ENCODE measurements at places on chromosomes 7 and 10.

GRCh38 chr10:121422096-121422495, 176.1 kb downstream of the FGFR2 start:
- DNase-seq: no peak

- no peak for DNase-seq
Observed at GRCh38 chr10:73859428-73859783, 14.9 kb downstream of the CAMK2G start.

DNA sequence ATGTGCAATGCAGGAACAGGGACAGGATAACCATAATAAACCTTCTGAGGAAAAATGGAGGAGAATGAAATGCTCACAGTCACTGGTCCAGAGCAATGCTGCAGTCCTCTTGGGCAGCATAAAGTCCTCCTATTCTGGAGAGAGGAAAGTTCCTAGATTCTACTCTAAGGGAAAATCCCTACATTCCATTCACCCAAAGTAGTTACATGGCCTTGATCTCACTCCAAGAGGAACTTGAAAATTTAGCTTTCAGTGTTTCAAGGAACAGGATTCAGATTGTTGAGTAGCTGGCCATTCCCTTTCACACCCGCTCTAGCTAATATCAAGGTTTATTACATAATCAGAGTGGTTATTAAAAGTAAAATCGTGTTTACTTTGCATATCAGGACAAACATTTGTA, 168.3 kb downstream of the CHRM2 start:
- DNase-seq: no peak

GRCh38 chr7:40097728-40098127, 36.7 kb downstream of the MPLKIP start:
- DNase-seq: no peak

DNA sequence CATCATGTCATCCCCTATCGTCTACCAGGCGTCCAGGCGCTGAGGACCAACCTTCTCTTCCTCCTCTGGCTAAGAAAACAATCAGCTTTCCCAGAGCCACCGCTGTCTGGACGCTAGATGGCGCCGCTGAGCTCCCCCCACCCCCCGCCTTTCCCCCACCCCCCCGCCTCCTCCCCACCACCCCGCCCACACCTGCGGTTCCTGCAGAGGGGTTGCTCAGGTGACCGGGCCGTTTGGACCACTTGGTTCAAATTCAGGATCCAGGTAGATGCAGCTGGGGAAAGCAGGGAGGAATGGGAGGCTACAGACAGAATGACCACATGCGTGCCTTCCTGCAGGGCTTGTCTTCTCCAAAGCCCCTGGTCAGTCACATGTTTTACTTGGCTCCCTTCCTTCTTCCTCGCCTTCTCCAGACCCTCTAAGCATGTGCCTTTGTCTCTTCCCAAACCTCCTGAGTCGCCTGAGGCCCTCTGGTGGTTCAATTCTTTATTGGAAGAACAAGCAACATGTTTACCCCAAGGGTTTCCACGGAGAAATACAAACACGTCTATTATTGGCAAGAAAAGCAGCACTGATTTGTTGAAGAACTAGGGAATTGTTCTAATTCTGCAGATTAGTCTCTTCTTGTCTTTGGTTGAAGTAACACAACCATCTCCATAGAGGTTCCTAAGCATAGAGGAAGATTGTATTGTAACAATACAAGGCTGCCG, 24.7 kb downstream of the AOC1 start:
- DNase-seq: peak; percentile 41

DNA sequence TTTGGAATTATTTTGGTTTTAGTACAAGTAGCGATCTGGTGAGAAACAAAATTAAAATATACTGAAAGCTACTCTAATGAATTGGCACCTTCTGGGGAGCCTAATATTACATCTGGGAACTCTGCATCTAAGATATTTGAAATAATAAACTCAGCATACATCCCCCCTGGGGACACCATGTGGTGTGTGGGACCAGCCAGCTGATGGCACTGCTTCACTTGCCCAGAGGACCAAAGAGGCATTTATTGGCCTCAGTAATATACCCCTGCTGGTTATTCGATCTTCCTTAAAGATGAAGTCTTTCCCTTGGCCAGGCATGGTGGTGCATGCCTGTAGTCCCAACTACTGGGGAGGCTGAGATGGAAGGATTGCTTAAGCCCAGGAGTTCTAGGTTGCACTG, 195.1 kb upstream of the AUTS2 start:
- DNase-seq: no peak

DNA sequence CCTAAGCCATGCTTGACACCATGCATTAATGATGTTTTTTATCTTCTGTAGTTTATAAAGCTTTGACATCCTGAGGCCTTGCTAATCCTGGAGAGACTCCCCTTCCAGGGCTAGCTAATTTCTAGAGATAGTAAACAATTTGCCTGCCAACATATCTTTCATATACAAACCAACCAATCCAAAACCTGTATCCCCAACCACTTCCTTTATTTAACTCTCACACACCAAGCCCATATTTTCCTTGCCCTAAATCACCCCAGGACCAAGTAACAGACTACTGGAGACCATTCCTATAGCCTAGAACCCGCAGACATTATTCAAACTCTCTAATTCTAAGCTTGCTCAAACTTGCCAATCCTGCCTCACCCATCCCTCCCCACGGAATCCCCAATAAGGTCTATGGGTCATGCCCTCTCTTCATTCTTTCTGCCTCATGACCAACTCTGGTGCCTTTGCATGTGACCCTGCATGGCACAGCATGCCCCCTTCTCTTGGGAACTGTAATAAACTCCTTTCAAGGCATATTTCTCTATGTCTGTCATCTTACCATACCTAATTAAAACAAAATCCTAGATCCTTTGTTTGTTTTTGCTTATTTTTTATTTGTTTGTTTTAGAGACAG, 116.6 kb upstream of the CACUL1 start:
- peak; percentile 60 for DNase-seq

DNA sequence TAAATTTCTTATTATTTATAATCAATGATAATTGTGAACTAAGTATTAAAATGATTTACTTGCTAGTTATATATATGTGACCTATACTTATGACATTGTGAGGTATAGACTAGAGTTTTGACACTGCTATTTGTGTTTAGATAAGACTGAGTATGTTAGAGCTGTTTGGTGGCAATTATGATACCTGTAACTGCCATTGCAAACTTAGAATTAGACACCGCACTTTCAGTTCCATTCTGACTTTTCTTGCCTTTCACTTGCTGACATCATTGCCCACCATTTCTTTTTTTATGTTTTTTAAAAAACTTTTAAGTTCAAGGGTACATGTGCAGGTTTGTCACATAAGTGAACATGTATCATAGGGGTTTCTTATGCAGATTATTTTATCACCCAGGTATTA, 214.5 kb downstream of the MBL2 start:
- no peak for DNase-seq
